MV-4-11 (cell line): ENCODE measurements at places on chromosomes 7 and 10.

GRCh38 chr10:78925275-78925674, 143.5 kb upstream of the ZMIZ1 start:
- no peak for DNase-seq

- no peak for DNase-seq
Observed at GRCh38 chr7:140674356-140674800, 1.6 kb downstream of the ADCK2 start.

DNA sequence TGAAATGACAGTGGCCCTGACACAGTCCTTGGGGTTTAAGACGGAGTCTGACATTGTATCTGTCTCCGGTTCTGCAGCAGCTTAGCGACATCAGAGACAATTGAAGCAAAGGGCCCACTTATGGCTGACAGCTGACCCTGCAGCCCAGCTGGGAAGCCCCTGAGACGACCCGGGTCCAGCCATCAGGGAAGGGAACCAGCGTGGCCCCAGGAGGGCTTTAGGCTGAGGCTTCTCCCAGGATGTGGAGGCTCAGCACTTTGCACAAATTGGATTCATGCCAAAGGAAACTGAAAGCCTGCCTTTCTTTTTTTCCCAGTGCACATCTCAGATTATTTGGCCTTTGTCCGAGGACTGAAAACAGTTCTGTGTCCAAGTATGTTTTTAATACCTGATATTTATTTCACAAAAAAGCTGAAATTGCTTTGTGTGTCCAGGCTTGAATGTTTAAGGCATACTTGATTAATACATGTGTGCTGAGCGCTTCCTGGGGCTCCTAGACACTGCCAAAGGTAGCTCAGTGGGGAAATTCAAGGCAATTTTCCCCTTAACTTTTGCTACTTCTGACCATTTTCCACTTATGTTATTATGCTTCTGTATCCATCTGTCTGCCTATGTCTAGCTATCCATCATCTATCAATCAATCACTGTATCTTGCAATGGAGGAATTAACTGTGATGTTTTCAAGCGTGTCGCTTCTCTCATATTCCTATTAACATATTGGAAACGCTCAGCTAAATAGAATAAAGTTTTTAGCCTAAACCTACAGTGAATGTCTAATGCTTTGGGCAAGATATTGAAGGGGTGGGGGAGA, 34.8 kb downstream of the KLF6 start:
- DNase-seq: peak; percentile 10

GRCh38 chr7:77409005-77409738, 7.0 kb downstream of the GSAP start:
- no peak for DNase-seq

DNA sequence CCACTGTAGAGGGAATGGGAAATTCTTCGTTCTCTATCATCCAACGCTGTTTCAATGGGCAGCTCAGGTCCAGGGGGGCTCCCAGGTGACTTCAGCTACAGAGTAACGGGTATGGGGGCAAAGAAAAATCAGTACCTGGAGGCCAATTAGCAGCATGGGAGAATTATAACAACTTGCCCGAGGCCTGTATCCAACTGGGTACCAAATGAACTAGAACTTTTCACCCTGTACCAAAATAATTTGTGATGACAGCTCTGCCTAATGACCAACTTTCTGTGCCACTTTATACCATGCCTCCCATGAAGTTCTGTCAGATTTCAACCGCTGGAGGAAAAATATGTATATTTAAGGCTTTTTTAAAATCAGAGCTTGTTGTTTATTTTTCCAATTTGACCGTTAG, 467.1 kb downstream of the PARD3 start:
- no peak for DNase-seq

- no peak for DNase-seq
Observed at GRCh38 chr7:26191974-26192479, 8.5 kb downstream of the HNRNPA2B1 start.

DNA sequence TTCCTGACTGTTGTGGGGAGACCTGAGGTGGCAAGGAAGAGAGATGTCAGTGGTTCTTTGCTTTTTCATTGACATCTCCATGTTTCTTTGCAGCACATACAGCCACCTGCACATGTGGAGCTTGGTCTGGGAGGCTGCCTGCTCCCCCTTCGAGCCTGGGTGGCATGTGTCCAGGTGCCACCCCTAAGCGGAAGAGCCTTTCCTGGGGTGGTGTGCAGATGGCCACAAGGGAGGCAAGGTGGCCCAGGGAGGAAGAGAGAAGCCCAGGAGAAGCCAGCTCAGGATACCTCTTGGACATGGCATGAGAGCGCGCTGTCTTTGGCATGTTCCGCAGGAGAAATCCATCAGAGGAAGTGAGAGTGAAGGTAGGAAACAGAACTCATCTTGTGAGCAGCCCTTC, 105.9 kb upstream of the NPTX2 start:
- no peak for DNase-seq

- DNase-seq: peak; percentile 53
Observed at GRCh38 chr7:30479202-30480120, 877 bp upstream of the NOD1 start.

DNA sequence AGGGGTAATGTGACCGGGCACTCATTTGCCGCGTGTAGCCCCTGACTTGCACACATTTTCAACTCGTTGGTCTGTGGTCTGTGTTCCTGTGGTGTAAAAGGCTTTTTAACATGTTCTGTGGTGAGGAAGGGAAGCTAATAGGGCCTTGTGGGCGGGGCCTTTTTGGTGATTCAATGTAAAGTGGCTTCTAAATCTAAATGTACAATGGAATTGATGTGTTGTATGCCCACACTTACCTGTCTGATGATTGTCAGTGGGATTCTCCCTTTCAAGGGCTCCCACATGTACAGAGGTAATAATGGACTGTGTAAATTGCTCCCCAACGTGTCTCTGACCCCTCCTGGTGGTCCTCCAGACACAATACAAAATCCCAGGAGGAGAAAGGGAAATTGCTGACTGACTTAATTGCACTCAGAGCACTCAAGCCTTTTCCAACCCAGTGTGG, 43.1 kb upstream of the GATAD1 start:
- peak; percentile 95 for DNase-seq

GRCh38 chr10:17904564-17904963, 47.2 kb upstream of the SLC39A12 start:
- peak; percentile 24 for DNase-seq

- DNase-seq: no peak
Observed at GRCh38 chr10:125739994-125740679, 20.6 kb downstream of the EDRF1 start.

GRCh38 chr10:110273474-110273873, 31.2 kb downstream of the SMNDC1 start:
- DNase-seq: peak; percentile 94

- DNase-seq: no peak
Observed at GRCh38 chr10:88873757-88874156, 6.3 kb upstream of the STAMBPL1 start.

- DNase-seq: no peak
Observed at GRCh38 chr7:50112250-50112649, 19.2 kb upstream of the ZPBP start.

GRCh38 chr7:84337429-84337828, 142.8 kb upstream of the SEMA3A start:
- DNase-seq: peak; percentile 7

DNA sequence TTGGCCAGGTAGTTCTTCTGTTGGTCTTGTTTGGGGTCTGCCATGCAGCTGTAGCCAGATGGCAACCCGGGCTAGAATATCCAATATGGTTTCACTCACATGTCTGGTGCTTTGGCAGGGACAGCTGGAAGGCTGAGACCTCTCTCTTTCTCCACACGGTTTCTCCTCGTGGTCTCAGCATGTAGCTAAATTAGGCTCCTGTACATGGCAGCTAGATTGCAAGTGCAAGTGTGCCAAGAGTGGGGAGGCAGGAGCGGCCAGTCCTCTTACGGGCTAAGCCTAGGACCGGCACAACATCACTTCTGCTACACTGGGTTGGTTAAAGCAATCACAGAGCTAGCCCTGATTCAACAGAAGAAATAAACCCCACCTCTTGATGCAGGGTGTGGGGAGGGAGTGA, 9.3 kb upstream of the PDE1C start:
- no peak for DNase-seq

GRCh38 chr10:122859527-122859926, 13.9 kb upstream of the CUZD1 start:
- no peak for DNase-seq
